PC-3 (cell line): ENCODE measurements at places on chromosomes 7 and 10. TPM values are rescaled to one million over a fixed set of nuclear protein-coding genes. Genes with fewer than 3 reads are reported as not detected.

The SEMA3C gene
- 27.4 and 28.0 TPM in 2 replicates for total RNA-seq

The C10orf53 gene
- not detected in 2 replicates for total RNA-seq

The RAB19 gene
- total RNA-seq, result 0.52 and 1.3 TPM in 2 replicates

The AGFG2 gene
- total RNA-seq, result 16.9 and 18.2 TPM in 2 replicates

The DPP6 gene
- total RNA-seq, result not detected in 2 replicates

The RAPGEF5 gene
- total RNA-seq, result 5.6 and 10.8 TPM in 2 replicates

The FRA10AC1 gene
- total RNA-seq, result 3.8 and 5.5 TPM in 2 replicates

The CALML3 gene
- total RNA-seq, result not detected in 2 replicates

The NUTM2B gene
- 0.84 and 1.4 TPM in 2 replicates for total RNA-seq

The CCDC7 gene
- 14.1 and 19.1 TPM in 2 replicates for total RNA-seq

- DNase-seq, result peak; percentile 48
Measured at GRCh38 chr10:103816431-103816830, 38.9 kb downstream of the SH3PXD2A start.

DNA sequence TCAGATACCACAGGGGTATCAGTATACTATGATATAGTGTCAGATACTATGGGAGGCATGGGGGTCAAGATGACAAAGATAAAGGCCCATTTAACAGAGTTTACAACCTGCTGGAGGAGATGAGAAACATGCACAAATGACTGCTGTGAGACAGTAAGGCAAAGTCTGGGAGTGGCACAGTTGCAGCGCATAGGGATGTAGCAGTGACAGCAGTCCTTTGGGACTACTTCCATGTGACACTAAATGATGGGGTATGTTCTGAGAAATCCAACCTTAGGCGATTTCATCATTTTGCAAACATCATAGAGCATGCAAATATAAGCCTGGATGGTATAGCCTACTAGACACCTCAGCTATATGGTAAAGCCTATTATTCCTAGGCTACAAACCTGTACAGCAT, 56.8 kb downstream of the CDK1 start:
- DNase-seq, result no peak

DNA sequence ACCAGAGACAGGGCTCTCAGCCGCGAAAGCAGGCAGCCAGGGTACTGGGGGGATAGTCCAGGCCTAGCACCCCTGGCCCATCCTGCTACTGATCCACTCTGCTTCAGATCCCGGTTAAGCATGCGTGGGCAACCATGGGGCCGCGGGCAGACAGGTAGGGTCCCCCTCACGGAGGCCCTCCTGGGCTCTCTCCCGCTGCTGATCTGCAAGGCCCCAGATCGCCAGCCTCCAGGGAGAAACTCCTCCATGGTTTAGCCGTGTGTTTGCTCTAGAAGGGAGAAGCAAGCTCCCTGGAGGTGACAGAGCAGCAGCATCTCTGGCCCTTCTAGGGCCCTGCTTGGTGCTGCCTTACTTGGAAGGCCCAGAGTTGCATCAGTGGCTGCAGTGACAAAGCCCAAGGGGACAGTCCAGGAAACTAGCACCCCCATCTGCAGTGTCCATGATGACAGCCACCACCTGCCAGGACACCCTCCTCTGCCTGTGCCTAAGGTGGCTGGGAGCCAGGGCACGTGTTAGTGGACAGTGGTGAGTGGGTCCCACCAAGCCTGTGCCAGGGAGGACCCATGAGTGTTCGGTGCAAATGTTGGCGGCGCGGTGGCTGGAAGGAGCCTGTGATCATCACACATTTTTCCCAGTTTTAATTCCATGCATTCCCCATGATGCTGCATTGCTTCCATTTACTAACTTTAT, 29.2 kb downstream of the CALML5 start:
- DNase-seq, result no peak

GRCh38 chr10:100763043-100763747, 17.8 kb downstream of the PAX2 start:
- DNase-seq, result no peak

- DNase-seq, result peak; percentile 96
Measured at GRCh38 chr10:30447125-30447799, 13.3 kb downstream of the MAP3K8 start.

- peak; percentile 82 for DNase-seq
Measured at GRCh38 chr7:12951397-12951801, 264.0 kb downstream of the ARL4A start.

GRCh38 chr7:114989531-114989930, 67.6 kb downstream of the MDFIC start:
- no peak for DNase-seq

GRCh38 chr7:16515785-16516685, 10.6 kb upstream of the LRRC72 start:
- no peak for DNase-seq

DNA sequence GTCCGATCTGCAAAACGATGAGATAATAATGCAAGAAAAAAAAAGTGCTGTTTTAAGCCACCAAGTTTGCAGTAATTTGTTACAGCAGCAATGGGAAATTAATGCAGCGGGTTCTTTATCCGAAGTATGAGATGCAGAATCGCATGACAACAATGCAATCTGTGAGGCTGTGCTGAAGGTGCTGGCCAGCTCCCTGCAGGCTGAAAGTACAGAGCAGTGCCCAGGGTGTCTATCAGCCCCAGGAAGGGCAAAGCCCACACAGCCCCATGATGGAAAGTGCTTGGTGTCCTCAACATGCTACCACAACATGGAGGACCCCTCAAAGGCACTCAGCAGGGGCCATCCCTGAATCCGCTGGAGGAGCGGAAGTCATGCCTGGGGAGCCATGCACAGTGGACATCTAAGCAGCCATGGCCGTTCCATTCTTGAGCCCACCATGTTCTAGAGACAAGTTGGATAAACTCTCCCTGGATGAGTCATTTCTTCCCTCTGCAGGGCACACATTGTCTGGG, 199.5 kb upstream of the PFKP start:
- no peak for DNase-seq

DNA sequence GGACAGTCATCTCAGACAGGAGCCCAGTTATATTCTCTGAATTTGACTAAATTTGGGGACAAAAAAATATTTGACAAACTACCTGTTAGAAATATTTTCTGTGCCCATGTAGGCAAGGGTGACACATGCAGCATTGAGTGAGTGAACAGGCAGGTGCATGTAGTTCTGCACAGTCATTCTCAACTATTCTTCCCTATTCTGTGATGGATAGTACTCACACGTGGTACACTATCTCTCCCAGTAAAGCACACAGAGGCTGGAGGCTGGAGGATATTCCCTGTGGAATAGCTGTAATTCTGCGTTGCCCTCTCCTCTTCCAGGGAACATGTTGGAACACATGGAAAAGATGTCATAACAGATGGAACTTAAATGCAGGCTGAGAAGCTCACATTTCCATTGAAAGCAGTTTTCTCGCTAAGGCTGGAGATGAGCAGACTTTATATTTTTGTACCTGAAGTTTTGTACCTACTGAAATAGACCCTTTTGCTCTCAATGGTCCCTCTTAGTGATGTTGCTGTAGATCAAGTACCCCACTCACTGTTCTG, 75.0 kb downstream of the GPR141 start:
- no peak for DNase-seq

DNA sequence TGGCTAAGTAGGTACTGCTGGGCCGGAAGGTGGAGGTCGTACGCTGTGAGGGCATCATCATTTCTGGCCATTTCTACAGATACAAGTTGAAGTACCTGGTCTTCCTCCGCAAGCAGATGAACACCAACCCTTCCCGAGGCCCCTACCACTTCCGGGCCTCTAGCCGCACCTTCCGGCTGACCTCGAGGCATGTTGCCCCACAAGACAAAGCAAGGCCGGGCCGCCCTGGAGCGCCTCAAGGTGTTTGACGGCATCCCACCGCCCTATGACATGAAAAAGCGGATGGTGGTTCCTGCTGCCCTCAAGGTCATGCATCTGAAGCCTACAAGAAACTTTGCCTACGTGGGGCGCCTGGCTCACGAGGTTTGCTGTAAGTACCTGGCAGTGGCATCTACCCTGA, 56.8 kb downstream of the ATXN7L1 start:
- DNase-seq, result no peak

GRCh38 chr10:102777711-102778453, 34.1 kb downstream of the WBP1L start:
- no peak for DNase-seq

DNA sequence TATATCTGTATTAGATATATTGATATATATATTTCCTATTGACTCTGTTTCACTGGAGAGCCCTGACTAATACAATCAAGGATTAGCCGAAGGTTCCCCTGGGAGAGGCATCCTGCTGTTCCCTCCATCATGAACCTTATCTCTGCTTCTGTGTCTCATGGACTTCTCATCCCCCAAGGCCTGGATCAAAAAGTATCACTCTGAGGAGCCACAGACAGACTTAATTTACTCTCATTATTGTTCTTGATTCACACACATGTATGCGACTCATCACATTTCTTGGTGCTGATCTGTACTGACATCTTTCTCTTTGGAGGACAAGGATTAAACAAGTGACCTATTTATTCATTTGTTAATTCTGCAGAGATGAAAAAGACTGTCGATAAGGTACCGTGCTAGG, 550.2 kb downstream of the KCNMA1 start:
- peak; percentile 44 for DNase-seq

DNA sequence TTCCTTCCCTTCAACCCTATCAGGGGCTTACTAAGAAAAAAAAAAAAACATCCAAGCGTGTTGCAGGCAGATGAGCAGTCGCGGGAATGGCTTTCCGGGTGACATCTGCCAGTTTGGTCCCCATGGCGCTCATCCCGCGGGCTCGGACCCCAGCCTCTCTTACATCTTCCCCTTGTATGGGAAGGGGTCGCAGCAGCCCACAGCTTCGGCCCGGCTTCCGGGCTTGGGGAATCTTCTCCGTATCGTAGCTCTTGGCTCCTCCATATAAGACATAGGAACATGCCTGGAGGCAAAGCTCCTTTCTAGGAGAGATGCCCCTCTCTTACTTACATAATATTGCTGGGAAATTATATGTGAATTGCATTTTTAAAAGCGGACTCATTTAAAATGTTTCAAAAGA, 99.5 kb downstream of the CUX1 start:
- no peak for DNase-seq

DNA sequence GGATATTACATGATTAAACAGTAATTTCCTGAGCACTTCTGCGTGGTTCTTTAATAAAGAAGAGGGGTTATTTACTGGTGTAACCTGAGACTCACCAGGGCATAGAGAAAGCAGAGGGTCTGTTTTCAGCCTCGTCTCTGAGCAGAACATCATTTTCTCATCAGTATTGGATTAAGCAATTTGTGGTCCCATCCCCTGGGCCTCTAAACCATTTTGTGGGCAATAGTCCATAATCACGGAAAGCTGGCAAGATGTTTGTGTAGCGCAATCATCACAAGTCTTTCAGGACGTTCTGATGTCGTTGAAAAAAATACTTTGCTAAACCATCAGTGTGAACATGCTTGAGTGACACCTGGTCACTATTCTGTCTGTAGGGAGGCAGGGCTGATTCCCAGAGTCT, 37.1 kb upstream of the SEC61G start:
- DNase-seq, result no peak

- DNase-seq, result peak; percentile 74
Measured at GRCh38 chr10:128011059-128011979, 104.4 kb downstream of the PTPRE start.

DNA sequence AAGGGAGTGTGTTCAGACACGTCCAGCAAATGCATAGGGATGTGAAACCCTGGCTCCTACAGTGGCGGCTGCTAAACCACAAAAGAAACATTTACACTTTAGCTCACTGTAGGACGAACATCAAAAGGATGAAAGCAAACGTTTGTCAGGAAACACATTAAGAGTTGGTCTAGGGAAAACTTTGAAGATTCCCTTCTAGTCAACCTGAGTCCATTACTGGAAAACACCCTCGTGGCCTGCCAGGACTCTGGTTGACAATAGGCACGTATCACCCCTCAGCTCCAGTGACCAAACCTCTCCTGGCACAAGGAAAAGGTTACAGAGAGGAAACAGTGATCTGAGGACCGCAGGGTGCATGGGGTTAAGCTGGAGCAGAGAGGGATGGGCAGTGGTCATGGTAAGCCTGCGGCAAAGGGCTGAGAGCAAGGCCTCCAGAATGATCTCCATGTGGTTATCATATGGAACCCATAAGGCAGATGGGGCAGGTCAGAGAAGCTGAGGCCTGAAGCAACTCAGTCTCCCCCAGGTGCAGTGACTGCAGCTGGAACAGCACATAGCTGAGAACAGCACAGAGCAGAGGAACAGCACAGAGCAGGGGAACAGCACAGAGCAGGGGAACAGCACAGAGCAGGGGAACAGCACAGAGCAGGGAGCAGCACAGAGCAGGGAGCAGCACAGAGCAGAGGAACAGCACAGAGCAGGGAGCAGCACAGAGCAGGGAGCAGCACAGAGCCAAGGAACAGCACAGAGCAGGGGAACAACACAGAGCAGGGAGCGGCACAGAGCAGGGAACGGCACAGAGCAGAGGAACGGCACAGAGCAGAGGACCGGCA, 49.9 kb downstream of the CHST15 start:
- DNase-seq, result no peak

DNA sequence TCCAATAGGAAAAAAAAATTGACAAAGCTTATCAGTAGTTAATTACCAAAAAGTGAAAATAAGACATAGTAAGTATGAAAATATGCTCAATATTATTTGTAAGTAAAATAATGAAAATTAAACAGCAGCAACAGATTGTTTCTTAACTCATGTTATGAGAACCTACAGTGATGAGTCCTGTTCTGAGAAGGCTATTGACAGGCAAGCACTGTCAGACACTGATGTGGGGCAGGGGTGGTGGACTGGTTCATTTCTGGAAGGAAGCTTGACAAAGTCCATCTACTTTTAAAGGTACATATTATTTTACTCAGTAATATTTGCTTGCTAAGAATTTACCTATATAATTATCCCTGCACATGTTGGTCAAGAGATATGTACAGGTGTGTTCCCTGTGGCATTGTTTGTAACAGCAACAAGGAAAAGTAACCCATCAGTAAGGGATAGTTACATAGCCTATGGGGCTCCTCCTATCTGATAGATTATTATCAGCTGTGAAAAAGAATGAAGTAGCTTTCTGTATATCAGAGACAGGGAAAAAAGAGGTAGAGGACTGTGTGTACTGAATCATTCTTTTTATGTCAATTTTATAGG, 161.6 kb downstream of the RTKN2 start:
- DNase-seq, result no peak

- peak; percentile 67 for DNase-seq
Measured at GRCh38 chr7:139916717-139917395, 87.8 kb downstream of the TBXAS1 start.

DNA sequence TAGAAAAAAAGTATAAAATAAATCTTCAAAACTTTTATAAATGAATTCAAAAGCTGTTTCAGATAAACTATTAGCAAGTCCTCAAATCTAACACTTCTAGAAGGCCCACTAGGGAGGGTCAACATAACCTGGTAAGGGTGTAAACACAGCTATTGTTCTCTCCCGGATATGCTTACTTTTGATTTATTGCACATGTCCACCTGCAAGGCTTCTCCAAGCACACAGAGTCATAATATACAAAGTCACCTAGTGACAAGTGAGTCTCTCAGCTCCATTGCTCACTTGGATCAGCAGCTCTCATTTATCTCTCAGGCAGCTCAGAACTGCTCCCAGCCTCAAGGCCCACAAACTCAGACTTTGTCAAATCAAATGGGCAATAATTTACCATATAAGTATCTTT, 44.0 kb upstream of the COL1A2 start:
- DNase-seq, result no peak

- DNase-seq, result no peak
Measured at GRCh38 chr10:126097558-126098225, 201.3 kb downstream of the FANK1 start.

GRCh38 chr10:131872011-131872826, 28.6 kb upstream of the PPP2R2D start:
- no peak for DNase-seq

GRCh38 chr10:86688398-86688921, 20.1 kb downstream of the LDB3 start:
- peak; percentile 62 for DNase-seq
